ENCODE measurements at places on chromosomes 7 and 10.

GRCh38 chr10:14843327-14843988, 5.4 kb downstream of the HSPA14 start:
- no peak for DNase-seq

DNA sequence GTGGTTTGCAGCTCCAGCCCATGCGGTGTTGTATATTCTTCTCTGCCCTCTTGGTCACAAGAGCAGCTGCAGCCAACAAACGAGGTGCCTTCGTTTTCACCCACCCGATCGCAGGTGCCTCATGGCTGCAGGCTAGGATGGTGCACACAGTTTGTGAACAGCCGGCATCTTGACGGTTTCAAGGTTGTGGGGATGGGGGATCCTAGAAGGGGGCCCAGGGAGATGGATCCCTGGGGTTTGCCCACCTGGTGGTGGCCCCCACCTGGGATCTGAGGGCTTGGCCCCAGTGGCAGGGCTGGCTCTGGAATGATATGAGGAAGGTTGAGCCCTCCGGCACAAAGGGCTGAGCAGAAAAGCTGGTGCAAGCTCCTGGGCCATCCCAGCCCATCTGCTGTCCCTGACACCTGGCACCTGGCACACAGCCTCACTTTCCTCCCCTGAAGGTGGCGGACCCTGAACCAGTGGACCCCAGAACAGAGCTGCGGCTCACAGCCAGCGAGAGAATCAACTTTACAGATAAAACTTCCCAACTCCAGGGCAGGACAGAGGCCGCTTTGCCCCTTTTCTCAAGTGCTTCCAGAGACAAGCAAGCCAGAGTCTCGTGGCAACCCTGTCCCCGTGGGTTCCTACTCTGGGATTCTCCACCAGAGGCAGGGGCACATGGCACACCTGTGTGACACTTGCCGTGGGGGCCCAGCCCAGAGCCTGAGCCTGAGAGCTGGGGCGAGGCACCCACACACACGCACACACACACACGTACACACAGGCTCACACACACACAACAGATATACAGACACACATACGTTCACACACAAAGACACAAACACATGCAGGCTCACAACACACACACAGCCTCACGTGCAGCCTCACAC, 177.3 kb upstream of the PPP2R2D start:
- DNase-seq, result no peak

- no peak for DNase-seq
Observed at GRCh38 chr7:99094401-99094800, 49.5 kb downstream of the SMURF1 start.

DNA sequence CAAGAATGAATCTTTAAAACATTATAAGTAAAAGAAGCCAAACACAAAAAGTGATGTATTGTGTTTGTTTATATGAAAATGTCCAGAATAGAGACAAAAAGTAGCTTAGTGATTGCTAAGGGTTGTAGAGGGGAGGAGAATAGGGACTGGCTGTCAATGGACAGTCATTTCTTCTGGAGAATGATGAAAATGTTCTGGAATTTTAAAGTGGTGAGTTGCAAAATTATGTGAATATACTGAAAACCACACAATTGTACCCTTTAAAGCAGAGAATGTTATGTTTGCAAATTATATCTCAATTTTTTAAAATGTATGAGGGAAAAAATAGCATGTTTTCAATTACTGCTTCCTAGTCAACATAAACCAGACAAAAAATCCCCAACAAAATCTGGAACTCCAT, 174.2 kb downstream of the KMT2E start:
- no peak for DNase-seq

DNA sequence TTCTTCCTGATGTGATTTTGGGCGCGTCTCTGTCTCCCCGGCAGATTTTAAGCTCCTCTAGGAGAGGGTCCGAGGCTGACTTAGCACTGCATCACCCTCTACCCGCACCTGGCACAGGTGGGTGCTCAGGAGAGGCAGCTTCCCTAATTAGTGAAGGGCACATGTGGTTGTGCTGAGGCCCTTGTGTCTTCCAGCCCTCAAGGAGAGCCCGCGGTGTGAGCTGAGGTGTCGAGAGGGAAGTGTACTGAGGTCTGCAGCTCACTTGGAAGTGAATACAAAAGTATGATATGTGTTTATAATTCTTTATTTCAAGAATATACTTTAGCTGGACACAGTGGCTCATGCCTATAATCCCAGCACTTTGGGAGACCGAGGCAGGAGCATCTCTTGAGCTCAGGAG, 20.4 kb upstream of the JAKMIP3 start:
- DNase-seq, result no peak

DNA sequence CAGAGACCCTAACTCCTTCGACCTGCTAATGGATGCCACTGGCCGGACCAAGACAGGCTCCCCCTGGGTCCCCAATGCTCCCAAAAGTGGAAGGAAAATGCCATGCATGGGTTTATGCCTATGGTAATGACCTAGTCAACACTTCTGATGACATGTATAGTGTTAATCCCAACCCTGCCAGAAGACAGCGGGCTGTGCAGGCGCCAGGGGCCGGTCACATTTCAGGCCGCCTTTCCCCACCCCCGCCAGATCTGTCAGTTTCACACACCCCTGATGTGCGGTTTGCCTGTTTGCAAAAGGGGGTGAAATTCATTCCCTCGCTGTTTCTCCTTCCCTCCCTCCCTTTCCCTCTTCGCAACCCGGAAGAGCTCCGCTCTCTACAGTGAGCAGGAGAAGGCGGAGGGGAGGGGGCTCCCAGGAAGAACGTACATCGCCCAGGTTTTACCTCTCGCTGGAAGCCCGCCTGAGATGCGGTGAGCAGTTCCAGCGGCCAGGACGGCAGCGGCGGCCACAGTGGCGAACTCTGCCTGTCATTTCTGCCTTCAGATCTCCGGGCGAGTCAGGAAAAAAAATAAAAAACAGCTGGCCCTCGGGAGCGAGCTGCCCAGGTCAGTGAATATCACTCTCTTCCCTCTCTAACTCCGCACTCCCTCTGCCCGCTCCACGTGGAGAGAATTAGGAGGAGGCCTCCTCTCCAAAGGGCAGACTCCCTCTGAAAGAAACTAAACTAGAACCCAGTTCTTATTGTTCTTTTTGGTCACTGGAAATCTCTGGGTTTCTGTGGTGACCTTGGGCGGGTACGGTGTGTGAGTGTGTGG, 9.4 kb upstream of the GATA3 start:
- DNase-seq, result no peak

- DNase-seq, result peak; percentile 93
Observed at GRCh38 chr10:110919349-110919931, at the start of gene SHOC2. Gene SHOC2 (plus strand): TSS chr10:110919604. CDS start chr10:110964359, 44,755 bp downstream.

DNA sequence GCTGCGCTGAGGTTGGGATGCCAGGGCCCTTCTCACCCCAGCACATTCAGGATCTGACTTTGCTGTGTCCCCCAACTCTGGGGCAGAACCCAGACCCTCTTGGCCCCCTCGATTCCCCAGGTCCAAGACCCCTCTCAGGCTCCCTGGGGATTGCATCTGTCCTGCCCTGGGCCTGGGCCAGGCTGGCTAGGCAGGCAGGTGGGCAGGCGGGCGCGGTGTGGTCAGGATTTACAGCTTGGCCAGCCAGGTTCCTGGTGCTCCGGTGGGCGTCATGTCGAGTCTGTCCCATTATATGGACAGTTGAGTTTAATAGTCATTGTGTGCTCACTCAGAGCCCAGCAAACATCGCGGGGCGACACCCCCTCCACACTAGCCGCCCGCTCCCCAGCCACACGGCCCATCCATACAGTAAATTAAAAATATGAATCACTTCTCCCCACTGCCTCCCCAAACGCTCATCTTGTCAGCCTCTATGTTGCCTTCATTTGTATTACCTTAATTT, 23.5 kb downstream of the POLL start:
- no peak for DNase-seq

Measured in activated CD8-positive, alpha-beta memory T cell treated with anti-CD3 and anti-CD28 coated beads for 1 hour (primary cell).